ENCODE measurements at places on chromosomes 16 and 17. TPM values are rescaled to one million over a fixed set of nuclear protein-coding genes. Genes with fewer than 3 reads are reported as not detected.
A peak's percentile ranks its signal among the peaks of the same experiment; 100 is the strongest.

Gene USP10
- total RNA-seq: 46.8 TPM

Gene SLC16A6
- 707 TPM for total RNA-seq

- DNase-seq: no peak
Observed at GRCh38 chr16:11692171-11692570, 23.9 kb downstream of the SNN start.

Gene ACSM2B
- total RNA-seq: not detected

Gene MPV17L
- total RNA-seq: not detected

- DNase-seq: no peak
Observed at GRCh38 chr16:19771040-19771439, 53.0 kb downstream of the IQCK start.

Gene FOXN1
- not detected for total RNA-seq

DNA sequence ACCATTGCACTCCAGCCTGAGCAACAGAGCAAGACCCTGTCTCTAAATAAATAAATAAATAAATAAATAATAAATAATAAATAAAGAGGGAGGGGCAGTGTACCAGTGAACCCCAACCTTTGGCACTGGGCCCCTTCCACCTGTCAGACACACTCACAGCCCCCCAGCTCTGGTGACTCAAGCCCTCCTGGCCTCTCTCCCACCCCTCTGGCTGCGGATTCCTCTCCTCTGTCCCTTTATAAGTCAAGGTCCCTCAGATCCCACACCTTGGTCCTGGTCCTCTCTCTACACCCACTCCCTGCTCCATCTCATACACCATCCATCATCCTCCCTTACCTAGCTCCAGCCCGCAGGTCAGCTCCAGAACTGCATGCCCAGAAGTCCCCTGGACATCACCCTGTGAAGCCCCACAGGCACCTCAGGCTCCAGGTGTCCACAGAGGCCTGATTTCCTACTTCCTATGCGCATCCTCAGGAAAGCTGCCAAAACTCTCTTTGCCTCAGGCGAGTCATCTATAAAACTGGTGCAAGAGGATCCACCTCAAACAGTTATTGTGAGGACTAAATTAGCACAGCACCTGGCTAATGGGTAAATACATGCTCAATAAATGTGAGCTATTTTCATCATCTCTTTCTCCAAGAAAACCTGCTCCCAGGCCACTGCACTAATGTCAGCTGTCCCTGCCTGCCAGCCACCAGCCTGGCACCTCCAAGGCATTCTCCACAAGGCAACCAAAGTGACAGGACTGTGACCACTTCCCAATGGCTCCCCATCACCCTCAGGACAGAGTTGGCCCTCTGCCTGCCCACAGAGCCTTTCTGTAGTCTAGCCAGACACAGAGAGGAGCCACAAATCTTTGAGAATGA lies 46.8 kb downstream of the BEAN1 start:
- no peak for DNase-seq

DNA sequence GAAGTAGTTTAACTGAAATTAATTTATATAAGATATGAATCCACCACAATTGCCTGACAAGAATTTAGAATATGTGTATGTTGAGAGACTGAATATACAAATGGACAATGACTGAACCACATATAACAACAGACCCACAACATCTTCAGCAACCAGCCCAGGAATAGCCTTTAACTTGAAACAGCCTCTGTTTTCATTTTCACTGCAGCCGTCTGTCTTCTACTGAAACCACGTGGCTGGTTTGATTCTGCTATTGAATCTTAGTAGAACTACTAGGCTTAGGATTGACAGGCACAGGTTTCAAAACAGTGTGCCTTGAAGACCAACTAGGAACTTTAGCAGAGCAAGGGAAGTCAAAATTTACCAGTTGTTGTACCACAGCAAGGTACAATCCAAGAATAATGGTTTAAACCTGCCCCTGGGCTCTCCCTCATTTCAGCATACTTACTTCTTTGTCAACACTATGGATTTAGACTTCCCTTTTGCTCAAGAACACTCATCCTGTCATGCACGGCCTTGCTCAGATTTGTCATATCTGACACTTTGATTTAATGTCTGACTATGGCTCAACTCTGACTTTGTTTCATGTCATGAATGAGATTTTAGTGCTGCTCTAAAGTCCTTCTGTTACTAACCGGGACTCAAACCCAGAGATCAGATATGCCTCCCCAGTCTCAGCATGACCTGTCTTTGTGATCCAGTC lies 355.0 kb downstream of the KIF2B start:
- no peak for DNase-seq

GRCh38 chr17:80112471-80113032 lies 11.2 kb downstream of the GAA start:
- no peak for DNase-seq

DNA sequence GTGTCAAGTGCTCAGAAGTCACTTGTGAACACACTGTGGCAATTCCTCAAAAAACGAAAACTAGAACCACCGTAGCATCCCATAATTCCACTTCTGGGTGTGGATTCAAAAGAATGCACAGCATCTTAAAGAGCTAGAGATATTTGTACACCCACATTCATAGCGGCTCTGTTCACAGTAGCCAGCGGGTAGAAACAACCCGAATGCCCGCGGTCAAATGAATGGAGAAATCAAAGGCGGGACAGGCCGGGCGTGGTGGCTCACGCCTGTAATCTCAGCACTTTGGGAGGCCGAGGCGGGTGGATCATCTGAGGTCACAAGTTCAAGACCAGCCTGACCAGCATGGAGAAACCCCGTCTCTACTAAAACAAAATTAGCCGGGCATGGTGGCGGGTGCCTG lies 337.5 kb downstream of the SEC14L1 start:
- no peak for DNase-seq

Gene MT1M
- total RNA-seq: not detected

GRCh38 chr17:80724775-80725266 lies 180.2 kb downstream of the RPTOR start:
- DNase-seq: no peak

Gene SOST
- total RNA-seq: not detected

- DNase-seq: no peak
Observed at GRCh38 chr17:30958187-30958586, 12.7 kb upstream of the RNF135 start.

DNA sequence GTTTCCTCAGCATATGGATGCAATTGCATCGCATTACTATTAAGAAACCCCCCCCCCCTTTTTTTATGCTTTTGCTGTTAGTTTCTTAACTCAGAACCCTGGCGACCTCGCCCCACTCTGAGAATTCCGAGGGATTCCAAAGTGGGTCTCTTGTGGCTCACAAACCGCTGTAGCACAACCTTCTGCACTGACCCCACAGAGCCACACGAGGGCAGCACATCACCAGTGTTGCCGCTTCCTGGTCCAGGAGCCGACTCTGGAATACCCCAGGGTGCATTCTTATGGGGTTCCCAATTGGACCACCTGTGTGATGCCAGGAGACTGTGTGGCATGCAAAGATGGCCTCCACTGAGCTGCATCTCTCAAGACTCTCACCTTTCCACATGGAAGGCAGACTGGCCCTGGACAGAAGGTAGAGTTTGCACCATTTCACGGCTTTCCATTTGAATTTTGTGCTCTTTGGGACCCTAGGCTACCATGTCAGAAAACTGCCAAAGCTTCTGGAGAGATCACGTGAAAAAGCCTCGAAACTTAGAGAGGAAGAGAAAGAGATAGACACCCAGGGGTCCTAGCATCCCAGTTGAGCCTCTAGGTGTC lies 432.7 kb upstream of the ASIC2 start:
- peak; percentile 64 for DNase-seq

Gene BANP
- 14.6 TPM for total RNA-seq

- DNase-seq: no peak
Observed at GRCh38 chr16:9844361-9844760, 337.9 kb downstream of the GRIN2A start.

DNA sequence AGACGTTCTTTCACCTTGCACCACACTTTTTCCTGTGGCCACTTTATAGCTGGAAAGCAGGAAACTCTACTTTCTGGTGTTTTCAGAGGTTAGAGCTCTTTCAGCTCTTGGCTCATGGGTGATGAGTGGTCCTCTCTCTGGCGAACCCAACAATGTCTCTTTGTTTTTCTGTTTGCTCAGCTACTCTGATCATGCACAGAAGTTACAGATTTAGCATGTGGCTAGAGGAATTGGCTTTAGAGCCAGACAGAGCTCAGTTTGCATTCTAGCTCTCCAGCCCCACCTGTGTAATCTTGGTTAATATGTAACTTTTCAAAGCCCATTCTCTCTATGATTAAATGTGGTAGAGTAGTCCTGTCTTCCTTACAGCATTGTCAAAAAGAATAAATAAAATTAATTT lies 225.2 kb downstream of the HAPSTR1 start:
- DNase-seq: peak; percentile 10

GRCh38 chr16:4624827-4625559 lies 367 bp downstream of the MGRN1 start:
- DNase-seq: peak; percentile 23

Measured in SK-MEL-5 (cell line).